ENCODE measurements at places on chromosomes 3 and 15. TPM values are rescaled to one million over a fixed set of nuclear protein-coding genes. Genes with fewer than 3 reads are reported as not detected.
A peak's percentile ranks its signal among the peaks of the same experiment; 100 is the strongest.

The PRICKLE2 gene
- 6.7 TPM for total RNA-seq

The CLEC3B gene
- 23.2 TPM for total RNA-seq

The ENTPD3 gene
- total RNA-seq = 0.56 TPM

The ZPLD1 gene
- total RNA-seq = 0.09 TPM

The TRIM42 gene
- total RNA-seq = not detected

The RASL12 gene
- 3.7 TPM for total RNA-seq

DNA sequence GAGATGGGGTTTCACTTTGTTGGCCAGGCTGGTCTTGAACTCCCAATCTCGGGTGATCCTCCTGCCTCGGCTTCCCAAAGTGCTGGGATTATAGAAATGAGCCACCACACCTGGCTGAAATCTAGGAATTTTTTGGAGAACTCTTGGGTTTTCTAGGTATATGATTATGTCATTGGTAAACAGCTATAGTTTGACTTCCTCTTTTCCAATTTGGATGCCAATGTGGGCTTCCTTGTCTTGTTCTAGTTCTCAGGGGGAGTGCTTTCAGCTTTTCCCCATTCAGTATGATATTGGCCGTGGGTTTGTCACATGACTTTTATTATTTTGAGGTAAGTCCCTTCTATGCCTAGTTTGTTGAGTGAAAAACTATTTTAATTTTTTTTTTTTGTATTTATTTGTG, 17.9 kb downstream of the KCNMB3 start:
- H3K36me3 ChIP-seq = no peaks in the 10 kb centered on the region
- DNase-seq = no peak
- H3K4me3 ChIP-seq = no peak overlapping the region
- no peak overlapping the region for H3K27ac ChIP-seq
- H3K4me1 ChIP-seq = no peaks in the 10 kb centered on the region

GRCh38 chr15:63299943-63300575, 22.7 kb downstream of the APH1B start:
- no peak for DNase-seq
- H3K27ac ChIP-seq = no peak overlapping the region
- no peaks in the 10 kb centered on the region for H3K4me1 ChIP-seq
- no peaks in the 10 kb centered on the region for H3K27me3 ChIP-seq
- no peaks in the 10 kb centered on the region for H3K36me3 ChIP-seq

- H3K36me3 ChIP-seq = no peaks in the 10 kb centered on the region
- H3K27me3 ChIP-seq = no peaks in the 10 kb centered on the region
- no peaks in the 10 kb centered on the region for H3K4me1 ChIP-seq
These were observed 340.8 kb downstream of the PLOD2 start for GRCh38 chr3:145820170-145820569.

DNA sequence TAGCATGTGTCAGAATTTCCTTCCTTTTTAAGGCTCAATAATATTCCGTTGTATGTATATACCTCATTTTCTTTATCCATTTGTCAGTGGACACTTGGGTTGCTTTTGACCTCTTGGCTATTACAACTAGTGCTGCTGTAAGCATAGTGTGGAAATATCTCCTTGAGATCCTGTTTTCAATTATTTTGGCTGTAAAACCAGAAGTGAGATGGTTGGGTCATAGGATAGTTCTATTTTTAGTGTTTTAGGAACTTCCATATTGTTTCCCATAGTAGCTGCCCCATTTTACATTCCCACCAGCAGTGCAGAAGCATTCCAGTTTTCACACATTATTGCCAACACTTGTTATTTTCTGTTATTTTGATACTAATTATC, 70.4 kb upstream of the C15orf39 start:
- no peaks in the 10 kb centered on the region for H3K27me3 ChIP-seq
- no peaks in the 10 kb centered on the region for H3K4me1 ChIP-seq
- no peak overlapping the region for H3K4me3 ChIP-seq
- H3K27ac ChIP-seq = no peak overlapping the region
- DNase-seq = no peak
- H3K36me3 ChIP-seq = no peaks in the 10 kb centered on the region

DNA sequence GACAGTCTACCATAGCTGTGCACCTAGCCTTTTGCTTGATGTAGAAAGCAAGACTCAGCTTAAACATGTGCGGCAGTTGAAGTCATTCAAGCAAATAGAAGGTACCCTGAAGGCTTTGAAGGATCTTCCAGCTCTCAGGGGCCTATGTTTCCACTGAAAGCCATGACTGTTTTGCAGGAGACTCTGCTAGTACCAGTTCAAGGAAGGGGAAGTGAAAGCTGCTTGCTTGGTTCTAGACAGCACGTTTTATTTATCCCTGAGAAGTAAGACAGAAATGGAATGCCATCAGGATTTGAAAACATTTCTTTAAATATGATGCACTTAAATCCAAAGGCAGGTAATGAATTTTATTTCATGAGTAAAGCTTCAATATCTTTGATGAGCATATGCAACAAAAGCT, 311.4 kb downstream of the PDCD6IP start:
- no peaks in the 10 kb centered on the region for H3K36me3 ChIP-seq
- no peaks in the 10 kb centered on the region for H3K4me1 ChIP-seq
- no peak overlapping the region for H3K4me3 ChIP-seq
- no peak for DNase-seq
- H3K27me3 ChIP-seq = no peaks in the 10 kb centered on the region

DNA sequence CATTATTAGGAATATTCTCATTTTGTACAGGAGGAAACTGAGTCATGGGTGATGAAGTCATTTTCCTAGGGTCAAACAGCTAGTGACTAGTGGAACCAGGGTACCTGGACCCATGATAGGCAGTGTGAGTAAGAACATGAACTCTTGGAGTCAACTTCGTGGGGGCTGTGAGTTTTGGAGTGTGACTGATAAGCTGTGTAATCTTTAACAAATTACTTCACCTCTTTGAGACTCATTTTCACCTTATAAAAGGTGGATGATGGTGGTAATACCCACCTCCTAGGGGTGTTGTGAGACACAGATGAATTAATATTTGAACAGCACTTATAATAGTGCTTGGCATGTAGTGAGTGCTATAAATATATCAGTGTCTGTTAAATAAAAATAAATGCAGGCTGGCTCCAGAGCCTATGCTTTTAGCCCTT, 9.1 kb downstream of the SEMA6D start:
- H3K27me3 ChIP-seq = no peaks in the 10 kb centered on the region
- DNase-seq = no peak

DNA sequence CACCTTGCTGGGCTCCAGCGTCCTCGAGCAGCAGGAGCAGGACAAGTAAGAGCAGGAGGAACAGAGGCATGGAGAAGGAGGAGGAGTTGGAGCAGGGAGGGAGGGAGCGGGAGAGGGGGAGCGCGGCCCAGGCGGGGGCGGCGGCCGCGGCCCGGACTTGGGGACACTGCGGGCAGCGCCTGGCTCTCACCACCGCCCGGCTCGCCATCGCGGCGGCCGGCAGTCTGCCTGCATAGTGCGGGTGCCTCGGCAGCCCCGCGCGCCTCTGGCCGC, 440 bp downstream of the DCBLD2 start:
- DNase-seq = peak; percentile 32
- H3K27ac ChIP-seq = peak overlapping the region; percentile 89
- peaks cover 4% of the 10 kb centered on the region for H3K4me1 ChIP-seq
- peak overlapping the region; percentile 89 for H3K4me3 ChIP-seq

GRCh38 chr3:86995537-86995936, 4.6 kb upstream of the VGLL3 start:
- no peak for DNase-seq
- H3K4me1 ChIP-seq = no peaks in the 10 kb centered on the region
- H3K36me3 ChIP-seq = no peaks in the 10 kb centered on the region
- no peaks in the 10 kb centered on the region for H3K27me3 ChIP-seq
- no peak overlapping the region for H3K27ac ChIP-seq
- H3K4me3 ChIP-seq = no peak overlapping the region

DNA sequence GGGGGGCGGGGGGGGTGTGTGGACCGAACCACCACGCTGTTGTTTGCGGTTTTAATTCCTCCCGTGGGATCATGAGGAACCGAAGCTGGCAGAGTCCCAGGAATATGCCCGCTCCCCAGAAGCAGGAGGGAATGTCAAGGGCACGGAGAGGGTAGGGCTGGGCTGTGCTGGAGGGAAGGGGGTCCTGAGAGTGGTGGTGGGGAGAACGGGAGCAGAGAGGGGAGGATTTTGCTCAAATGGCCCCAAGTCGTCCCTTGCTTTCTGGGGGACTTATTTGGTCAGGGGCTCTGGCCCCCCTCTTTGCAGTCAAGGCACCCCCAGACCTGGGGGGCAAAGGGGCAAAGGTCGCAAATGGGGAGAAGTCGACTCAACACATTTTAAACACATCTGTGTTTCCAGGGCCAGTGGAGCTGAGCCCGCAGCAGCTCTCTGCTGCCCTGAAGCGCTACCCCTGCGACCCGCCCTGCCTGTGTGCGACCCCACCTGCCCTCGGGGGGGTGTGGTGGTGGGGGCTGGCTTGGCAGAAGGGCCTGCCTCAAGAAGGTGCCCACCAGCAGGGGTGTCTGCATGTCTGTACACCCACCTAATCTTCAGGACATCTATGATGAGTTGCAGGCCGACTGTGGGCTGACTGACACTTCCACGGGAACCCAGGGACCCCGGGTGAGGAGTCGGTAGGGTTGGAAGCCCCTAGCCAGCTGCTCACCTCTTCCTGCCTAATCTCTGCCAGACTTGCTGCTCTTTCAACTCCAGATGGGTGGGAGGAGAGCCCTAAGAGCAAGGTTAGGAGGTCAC, 602 bp upstream of the ATP2B2 start:
- no peaks in the 10 kb centered on the region for H3K36me3 ChIP-seq
- H3K27me3 ChIP-seq = no peaks in the 10 kb centered on the region
- no peak overlapping the region for H3K27ac ChIP-seq
- H3K4me3 ChIP-seq = peak overlapping the region; percentile 40

GRCh38 chr3:159870723-159871122, 117.9 kb upstream of the IL12A start:
- no peak for DNase-seq
- peaks cover 73% of the 10 kb centered on the region for H3K4me1 ChIP-seq
- H3K27me3 ChIP-seq = no peaks in the 10 kb centered on the region
- H3K27ac ChIP-seq = peak overlapping the region; percentile 82
- H3K4me3 ChIP-seq = no peak overlapping the region

GRCh38 chr3:67647390-67647878, 7.0 kb downstream of the SUCLG2 start:
- H3K27ac ChIP-seq = peak overlapping the region; percentile 74
- peaks cover 43% of the 10 kb centered on the region for H3K4me1 ChIP-seq
- H3K36me3 ChIP-seq = no peaks in the 10 kb centered on the region

DNA sequence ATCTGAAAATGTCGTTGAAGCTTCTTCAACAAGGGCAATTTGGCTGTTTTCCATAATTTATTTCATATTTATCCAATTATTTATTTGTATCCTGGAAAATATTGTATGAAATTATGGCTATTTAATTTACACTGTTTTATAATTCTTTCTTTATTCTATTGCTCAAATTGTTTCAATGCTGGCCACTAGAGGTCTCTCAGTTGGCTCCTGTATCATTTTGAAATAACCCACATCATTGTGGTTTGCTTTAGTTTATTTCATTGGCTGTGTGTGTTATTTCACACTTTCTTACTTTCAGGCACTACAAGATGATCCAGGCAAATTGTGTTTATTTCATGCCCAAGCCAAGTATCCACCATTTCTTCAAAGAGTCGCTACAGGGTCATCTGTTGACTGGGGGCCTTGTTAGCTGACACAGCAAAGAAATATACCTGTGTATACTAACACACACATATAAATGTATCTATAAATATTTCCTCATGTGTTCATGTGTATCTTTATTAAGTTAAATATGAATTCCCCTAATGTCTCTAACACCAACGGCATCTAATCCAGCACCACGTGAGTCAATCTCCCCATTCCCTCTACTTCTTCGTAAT, 86.2 kb downstream of the NPAP1 start:
- H3K27ac ChIP-seq = no peak overlapping the region
- no peak for DNase-seq
- H3K27me3 ChIP-seq = no peaks in the 10 kb centered on the region
- H3K4me1 ChIP-seq = no peaks in the 10 kb centered on the region
- H3K36me3 ChIP-seq = no peaks in the 10 kb centered on the region

- H3K36me3 ChIP-seq = no peaks in the 10 kb centered on the region
- H3K4me1 ChIP-seq = peaks cover 27% of the 10 kb centered on the region
- H3K27ac ChIP-seq = peak overlapping the region; percentile 88
- no peaks in the 10 kb centered on the region for H3K27me3 ChIP-seq
- DNase-seq = peak; percentile 34
- H3K4me3 ChIP-seq = peak overlapping the region; percentile 91
These were observed 1.4 kb downstream of the ST6GAL1 start for GRCh38 chr3:186931532-186932280.

- no peaks in the 10 kb centered on the region for H3K36me3 ChIP-seq
- H3K4me1 ChIP-seq = peaks cover 49% of the 10 kb centered on the region
- peak overlapping the region; percentile 57 for H3K27ac ChIP-seq
These were observed 11.7 kb downstream of the SLC25A36 start for GRCh38 chr3:140953028-140953960.

DNA sequence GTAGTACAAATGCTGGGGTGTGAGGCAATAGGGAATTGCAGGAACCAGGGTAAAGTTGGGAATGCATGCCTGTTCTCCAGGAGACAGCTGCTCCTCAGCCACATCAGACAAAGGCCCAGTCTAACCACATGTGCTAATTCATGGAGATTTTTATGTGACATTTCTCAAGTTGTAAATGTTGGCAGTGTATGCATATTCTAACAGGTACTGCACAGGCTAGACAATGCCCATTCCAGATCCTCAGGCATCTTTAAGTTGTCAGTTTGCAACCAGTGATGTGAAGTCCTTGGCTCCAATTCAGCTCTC, 84.9 kb downstream of the EEFSEC start:
- no peaks in the 10 kb centered on the region for H3K27me3 ChIP-seq
- no peak overlapping the region for H3K27ac ChIP-seq
- H3K36me3 ChIP-seq = no peaks in the 10 kb centered on the region
- no peak for DNase-seq

GRCh38 chr15:80404761-80405553, 775 bp downstream of the ARNT2 start:
- H3K36me3 ChIP-seq = no peaks in the 10 kb centered on the region
- H3K4me1 ChIP-seq = peaks cover 13% of the 10 kb centered on the region
- peaks cover 13% of the 10 kb centered on the region for H3K27me3 ChIP-seq
- no peak for DNase-seq
- H3K4me3 ChIP-seq = peak overlapping the region; percentile 60
- H3K27ac ChIP-seq = no peak overlapping the region

- no peak for DNase-seq
- no peak overlapping the region for H3K4me3 ChIP-seq
- H3K36me3 ChIP-seq = no peaks in the 10 kb centered on the region
- no peak overlapping the region for H3K27ac ChIP-seq
- no peaks in the 10 kb centered on the region for H3K4me1 ChIP-seq
- H3K27me3 ChIP-seq = no peaks in the 10 kb centered on the region
These were observed 459.7 kb upstream of the EPHA6 start for GRCh38 chr3:96354742-96355141.

- no peaks in the 10 kb centered on the region for H3K36me3 ChIP-seq
- H3K4me1 ChIP-seq = peaks cover 51% of the 10 kb centered on the region
- no peak overlapping the region for H3K4me3 ChIP-seq
- H3K27ac ChIP-seq = peak overlapping the region; percentile 75
- H3K27me3 ChIP-seq = no peaks in the 10 kb centered on the region
- DNase-seq = peak; percentile 89
These were observed 23.4 kb upstream of the GALNT15 start for GRCh38 chr3:16151109-16151508.

- no peak overlapping the region for H3K27ac ChIP-seq
- H3K4me1 ChIP-seq = no peaks in the 10 kb centered on the region
- no peaks in the 10 kb centered on the region for H3K36me3 ChIP-seq
- DNase-seq = no peak
These were observed 306.5 kb upstream of the SLITRK3 start for GRCh38 chr3:165502707-165503106.
